Suppressor macrophage (primary cell): ENCODE measurements at places on chromosomes 2 and 18.

GRCh38 chr18:74613381-74613780 is 15.7 kb downstream of the ZNF407 start:
- peak; percentile 28 for DNase-seq

DNA sequence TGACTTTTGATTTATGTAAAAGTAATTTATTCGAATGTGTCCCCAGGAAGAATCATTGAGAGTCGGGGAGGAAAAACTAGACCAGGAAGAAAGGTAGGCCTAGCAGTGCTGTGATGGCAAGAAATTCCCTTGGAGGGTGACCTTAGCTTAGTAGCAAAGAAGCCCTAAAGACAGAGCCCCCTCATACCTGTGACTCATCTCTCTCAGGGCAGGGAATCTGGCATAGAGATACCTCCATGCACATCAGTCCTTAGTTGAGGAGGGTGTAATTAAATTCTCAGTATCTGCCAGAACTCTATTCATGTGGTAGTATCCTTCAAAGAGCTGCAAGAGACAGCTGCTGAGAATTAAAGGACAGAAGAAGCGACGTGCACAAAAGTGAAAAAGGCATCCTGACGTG is 360.3 kb downstream of the FBXO15 start:
- no peak for DNase-seq

- no peak for DNase-seq
These were observed at the start of gene PDCD1 for GRCh38 chr2:241858206-241859016. Gene PDCD1 (minus strand): TSS chr2:241858894. CDS start chr2:241858838, 56 bp downstream.

DNA sequence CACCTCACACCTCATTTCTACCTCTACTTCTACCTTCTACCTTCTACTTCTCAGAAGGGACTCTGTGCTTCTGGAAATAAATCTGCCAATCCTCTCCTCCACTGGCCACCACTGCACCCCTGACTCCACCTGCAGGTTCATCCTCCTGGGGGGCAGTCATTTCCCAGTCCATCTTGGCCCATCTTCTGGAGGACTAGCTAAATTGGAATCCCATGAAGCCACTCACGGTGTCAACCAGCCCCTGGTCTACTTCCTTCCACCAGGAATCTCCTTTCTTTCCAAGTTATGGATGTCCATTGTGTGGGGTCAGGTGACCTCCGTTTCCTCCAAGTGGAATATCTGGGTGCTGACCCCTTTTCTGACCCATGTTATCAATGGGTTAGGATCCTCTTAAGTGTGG is 3.9 kb downstream of the WNT10A start:
- no peak for DNase-seq

- DNase-seq = peak; percentile 39
These were observed 70.4 kb downstream of the LRRFIP1 start for GRCh38 chr2:237697586-237698357.

DNA sequence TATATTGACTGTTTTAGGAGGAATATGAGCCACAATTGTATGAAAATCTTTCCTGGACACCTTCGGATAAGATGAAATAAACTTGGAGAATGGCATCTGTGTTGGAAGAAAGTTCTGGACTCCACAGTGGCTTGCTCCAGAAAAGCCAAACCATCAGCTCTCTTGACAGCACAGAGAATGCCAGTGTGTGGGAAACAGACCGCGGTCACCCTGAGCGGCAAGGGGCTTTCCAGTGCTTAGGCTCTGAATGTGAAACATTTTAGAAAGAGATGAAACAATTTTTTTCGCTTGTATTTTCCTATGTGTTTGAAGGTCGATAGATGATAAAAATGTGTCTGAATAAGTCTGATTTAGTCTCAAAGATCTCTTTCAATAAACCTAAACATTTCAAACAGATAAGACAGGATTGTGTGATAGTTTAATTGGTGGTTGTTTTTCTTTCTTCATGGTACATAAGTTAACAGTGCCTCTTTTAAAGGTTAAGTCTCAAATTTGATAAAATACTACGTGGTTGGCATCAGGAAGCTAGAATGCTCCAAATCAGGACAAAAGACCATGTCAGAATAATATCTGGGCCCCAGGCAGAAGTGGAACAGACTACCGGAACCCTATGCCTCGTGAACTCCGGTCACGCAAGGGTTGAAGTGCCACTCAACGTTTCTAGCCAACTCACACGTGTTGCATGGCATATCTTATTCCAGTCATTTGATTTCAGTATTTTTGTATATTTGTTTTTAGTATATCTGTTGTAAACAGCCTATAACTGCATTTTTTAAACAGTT is 28.9 kb downstream of the PTGR3 start:
- DNase-seq = no peak

DNA sequence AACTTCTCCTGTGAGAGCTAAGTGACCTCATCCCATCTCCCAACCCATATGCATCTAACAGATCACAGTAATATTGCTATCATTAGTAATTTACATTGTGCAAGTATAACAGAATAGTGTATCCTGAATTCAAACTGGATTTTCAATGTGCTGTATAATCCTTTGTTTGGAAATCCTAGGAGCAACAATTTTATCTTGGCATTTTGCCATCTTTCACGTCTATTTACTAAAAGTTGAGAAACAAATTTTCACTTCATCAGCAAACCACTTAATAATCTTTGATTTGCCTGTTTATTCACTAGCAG is 3.8 kb downstream of the HNRNPLL start:
- DNase-seq = peak; percentile 43

DNA sequence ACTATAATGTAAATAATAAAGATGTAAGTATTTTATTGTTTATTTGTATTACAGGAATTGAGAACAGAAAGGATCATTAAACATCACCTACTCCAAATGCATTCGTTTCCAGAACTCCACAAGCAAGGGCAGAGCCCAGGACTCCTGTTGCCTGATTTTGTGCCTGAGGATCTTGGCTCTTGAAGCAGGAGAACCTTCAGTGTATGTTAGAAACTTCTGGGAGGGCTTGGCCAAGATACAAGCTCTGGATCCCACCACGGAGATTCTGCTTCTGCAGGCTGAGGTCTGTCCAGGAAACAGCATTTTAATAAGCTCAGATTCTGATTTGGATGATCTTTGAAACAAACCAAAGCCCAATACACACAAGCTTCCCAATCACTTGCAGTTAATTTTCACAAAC is 142.4 kb upstream of the SOX11 start:
- no peak for DNase-seq

DNA sequence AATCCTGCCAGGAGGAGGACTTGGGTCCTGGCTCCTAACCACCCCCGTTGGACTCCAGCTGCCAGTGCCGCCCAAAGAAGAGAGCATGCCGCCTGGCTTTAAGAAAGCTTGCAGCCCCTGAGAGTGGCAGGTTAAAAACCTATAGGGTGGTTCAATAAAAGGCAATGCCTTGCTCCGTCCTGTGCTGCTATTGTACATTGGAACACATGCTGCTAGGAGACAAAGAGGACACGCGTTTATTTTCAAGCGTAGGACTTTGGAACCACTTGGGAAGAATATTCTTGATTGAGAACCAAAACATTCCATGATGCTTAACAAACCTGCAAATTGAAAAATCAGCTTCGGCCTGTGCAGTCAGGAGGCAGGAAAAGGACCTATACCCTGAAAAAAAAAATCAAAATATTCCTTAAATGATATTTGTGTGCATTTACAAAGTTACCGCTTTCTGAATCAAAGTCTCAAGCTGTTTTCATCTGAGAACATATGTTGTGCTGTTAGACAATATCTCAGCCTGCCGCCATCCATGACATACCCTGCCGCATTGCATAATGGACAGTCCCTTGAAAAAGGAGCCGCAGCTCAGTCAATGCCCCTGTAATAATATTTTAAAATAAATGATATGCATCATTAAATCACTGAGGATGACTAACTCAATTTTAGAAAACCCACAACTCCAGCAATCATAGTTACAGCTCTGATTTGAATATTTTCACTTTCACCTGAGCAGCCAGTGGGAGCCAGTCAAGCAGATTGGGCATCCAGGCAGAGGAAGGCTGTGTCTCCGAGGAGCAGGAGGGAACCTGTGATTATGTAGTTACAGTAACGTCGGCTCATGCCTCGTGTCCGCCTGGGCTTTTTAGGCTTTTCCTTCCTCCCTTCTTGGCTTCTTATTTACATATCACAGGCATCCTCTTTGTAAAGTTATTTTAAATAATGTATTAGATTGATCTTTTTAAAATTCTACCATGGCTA is 805.6 kb upstream of the FANCL start:
- DNase-seq = no peak

- no peak for DNase-seq
These were observed 126.9 kb upstream of the CYP1B1 start for GRCh38 chr2:38202713-38203445.

- DNase-seq = peak; percentile 46
These were observed 128.0 kb upstream of the FBXO11 start for GRCh38 chr2:48034295-48034694.

GRCh38 chr2:133352719-133353118 is 215.5 kb downstream of the NCKAP5 start:
- no peak for DNase-seq

DNA sequence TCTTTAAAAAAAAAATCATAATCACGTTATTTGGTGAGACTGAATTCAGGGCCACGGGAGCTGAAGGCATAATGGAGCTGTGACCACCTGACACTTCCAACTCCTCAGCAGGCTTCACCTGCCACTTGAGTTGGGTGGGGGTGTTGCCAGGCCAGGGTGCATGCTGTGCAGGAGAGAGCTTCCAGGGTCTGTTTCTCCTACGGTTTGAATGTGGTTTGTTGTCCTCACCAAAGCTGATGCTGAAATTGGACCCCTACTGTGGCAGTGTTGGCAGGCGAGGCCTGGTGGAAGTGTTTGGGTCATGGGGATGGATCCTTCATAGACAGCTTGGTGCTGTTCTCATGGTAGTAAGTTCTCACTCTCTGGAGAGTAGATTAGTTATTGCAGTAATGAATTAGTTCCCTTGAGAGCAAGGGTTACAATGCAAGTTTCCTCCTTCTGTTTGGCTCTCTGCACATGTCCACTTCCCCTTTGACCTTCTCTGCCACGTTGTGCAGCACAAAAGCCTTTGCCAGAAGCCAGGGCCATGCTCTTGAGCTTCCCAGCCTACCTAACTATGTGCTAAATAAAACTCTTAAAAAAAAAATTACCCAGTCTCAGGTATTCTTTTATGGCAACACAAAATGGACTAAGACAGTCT is 38.3 kb upstream of the ANKRD44 start:
- DNase-seq = peak; percentile 56

DNA sequence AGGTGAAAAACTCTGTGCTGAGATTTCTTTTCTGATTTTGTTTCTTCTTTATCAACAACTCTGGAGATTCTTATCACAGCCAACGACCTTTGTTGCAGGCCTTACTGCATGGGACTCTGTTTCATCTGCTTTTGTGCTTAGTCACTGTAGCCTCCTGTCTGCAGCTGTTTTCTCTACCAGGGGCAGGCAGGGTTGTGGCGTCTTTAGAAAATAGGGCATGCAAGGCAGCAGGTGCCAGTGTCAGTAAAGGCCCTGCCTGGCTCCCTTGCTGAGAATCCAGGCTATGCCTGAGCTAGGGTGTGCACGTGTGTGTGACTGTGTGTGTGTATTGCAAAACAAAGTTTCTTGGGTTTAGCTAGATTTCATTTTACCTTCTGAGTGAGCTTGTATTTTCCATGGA is 14.6 kb upstream of the SLC9A2 start:
- DNase-seq = peak; percentile 49

GRCh38 chr2:154709215-154709614 is 10.7 kb downstream of the KCNJ3 start:
- no peak for DNase-seq

- DNase-seq = no peak
These were observed 55.3 kb downstream of the HRH4 start for GRCh38 chr18:24515721-24516120.

GRCh38 chr2:196537311-196537710 is 102.2 kb upstream of the CCDC150 start:
- DNase-seq = no peak

DNA sequence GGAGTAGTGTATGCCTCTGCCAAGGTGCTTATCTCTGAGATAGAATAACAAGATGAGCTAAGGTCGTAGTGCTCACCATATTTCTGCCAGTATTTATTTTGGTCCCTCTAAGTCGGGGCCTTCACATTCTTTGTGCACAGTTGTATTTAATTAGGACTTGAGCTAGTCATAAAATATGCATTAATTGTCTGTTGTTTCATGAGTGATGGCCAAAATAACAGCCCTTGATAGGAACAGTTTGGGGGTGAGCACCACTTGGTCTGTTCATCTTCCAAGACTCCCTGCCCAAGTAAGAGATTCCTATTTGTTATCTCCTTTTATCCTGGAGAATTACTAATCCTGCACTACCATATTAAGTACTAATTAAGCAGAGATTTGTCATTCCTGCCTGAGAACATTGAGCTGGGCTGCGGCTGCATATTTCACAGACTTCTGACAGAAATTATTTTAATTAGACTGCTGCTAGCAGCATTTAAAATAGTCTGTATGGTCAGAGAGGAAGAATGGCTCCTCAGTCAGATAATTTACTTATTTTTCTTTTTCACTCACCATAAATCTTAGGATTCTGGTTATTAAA is 435.1 kb downstream of the MTX2 start:
- DNase-seq = no peak

DNA sequence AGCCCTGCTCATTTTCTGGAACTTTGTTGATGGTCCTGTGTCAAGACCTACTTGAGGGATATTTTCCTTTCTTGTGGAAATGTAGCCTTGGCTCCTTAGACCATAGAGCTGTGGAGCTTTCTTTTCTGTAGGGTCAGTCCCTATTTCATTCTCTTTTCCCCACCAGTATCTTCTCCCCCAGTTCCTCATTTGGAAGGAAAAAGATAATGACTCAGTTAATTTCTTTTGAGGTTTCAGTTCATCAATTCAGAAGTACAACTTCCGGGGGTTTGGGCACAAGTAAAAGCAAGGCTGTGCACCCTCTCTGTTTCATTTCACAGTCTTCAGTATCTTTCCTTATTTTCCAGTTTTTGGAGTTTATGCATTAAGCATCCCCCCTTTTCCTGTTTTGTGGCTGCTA is 70.7 kb downstream of the CDC42EP3 start:
- DNase-seq = peak; percentile 73

GRCh38 chr2:117674172-117674571 is 140.3 kb upstream of the DDX18 start:
- no peak for DNase-seq

- no peak for DNase-seq
These were observed 64.0 kb downstream of the NGEF start for GRCh38 chr2:232949016-232949415.

DNA sequence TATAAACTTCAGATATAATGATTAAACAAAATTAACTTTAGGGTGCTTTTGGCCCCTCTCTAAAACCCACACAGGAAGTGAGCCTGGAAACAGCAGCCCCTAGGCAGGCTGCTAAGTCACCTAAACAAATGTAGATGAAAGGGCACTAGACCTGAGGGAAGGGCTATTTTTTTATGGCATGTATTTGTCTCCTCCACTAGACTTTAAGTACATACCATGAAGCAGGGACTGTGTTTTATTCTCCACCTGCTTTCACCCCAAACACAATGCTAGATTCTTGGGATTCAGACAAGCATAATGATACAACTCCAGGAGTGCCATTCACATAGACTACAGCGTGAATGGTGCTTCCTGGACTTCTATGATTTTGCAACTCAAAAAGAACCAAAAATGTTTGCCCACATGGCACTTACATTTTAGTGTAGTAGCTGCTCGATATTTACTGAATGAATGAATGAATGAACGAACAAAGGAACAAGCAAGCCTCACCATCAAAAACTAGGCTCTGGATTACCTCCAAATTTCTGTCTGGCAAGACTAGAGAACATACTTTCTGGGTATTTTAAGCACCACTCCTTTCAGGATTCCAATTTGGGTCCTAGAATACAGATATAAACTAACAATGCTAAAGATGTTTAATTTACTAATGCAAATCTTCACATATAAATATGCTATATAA is 10.1 kb downstream of the ATAD2B start:
- DNase-seq = no peak
